Chondrocyte (in vitro differentiated cells): ENCODE measurements at places on chromosomes 16 and 17. TPM values are rescaled to one million over a fixed set of nuclear protein-coding genes. Genes with fewer than 3 reads are reported as not detected.

DNA sequence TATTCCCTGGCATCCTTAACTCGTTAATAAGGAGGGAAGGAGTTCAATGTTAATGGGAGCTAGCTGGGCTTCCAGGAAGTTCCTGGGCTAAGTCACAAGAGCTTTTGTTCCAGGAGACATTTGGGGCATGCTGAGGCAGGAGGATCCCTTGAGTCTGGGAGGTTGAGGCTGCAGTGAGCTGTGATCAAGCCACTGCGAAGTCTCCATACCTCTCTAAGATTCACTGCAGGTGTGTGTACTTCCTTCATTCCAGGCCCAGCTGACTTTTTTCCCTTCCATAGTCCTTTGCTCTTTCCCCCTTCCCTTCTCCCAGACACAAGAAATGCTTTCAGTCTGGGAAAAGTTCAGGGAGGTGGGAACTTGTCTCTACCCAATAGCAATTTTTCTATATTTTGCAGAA is 489.8 kb downstream of the NPIPA7 start:
- H3K4me3 ChIP-seq: no peak overlapping the region
- peaks cover 15% of the 10 kb centered on the region for H3K27me3 ChIP-seq
- H3K4me1 ChIP-seq: peaks cover 16% of the 10 kb centered on the region
- no peaks in the 10 kb centered on the region for H3K36me3 ChIP-seq
- no peak overlapping the region for H3K27ac ChIP-seq

DNA sequence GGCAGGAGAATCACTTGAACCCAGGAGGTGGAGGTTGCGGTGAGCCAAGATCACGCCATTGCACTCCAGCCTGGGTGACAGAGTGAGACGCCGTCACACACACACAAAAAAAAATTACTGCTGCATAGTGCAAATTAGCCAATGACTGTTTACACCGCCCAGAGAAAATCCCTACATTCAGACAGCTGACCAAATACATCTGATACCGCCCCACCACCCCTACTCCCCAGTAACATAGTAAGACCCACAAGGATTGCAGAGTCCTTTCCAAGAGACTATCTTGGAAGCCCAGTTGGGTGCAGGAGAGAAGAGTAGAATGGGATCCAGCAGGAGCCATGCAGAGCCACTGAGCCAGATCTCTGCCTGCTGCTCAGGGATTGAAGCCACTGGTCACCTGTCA is 63.5 kb downstream of the SLC39A11 start:
- H3K27ac ChIP-seq: no peak overlapping the region
- no peak overlapping the region for H3K4me3 ChIP-seq
- peaks cover 24% of the 10 kb centered on the region for H3K4me1 ChIP-seq
- H3K27me3 ChIP-seq: no peaks in the 10 kb centered on the region

GRCh38 chr17:2865228-2865627 is 69.0 kb downstream of the RAP1GAP2 start:
- no peak overlapping the region for H3K27ac ChIP-seq
- no peaks in the 10 kb centered on the region for H3K36me3 ChIP-seq
- H3K27me3 ChIP-seq: peaks cover 1% of the 10 kb centered on the region
- DNase-seq: no peak
- peaks cover 11% of the 10 kb centered on the region for H3K4me1 ChIP-seq

DNA sequence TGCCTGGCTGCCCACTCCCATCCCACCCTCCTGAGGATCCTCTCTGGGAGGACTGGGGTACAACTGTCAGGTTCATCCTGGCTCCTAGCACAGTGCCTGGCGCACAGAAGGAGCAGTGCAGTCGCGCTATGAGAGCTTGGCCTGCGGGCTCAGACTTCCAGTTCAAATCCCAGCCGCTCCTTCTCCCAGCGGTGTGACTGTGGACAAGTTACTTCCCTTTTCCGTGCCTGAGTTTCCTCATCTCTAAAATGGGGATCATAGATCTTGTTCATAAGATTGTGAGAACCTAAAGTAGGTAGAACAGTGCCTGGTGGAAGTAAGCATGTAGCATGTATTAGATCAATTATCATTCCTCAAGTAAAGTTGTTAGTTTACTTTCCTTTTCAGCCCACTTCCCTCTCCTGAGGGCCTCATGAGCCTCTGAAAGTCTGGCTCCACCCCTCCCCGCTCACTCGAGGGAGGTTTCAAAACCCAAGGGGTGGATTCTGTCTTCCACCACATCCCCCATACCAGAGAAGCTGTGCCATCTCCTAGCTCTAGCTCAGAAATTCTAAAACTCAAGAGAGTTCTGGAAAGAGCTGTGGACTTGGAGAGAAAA is 19.9 kb upstream of the COL1A1 start:
- H3K27me3 ChIP-seq: no peaks in the 10 kb centered on the region
- H3K4me3 ChIP-seq: peak overlapping the region; percentile 51
- H3K27ac ChIP-seq: peak overlapping the region; percentile 99
- no peaks in the 10 kb centered on the region for H3K36me3 ChIP-seq
- H3K4me1 ChIP-seq: peaks cover 73% of the 10 kb centered on the region

- H3K27ac ChIP-seq: no peak overlapping the region
- no peak for DNase-seq
- peaks cover 15% of the 10 kb centered on the region for H3K36me3 ChIP-seq
Observed at GRCh38 chr16:2170587-2171435, 15.2 kb downstream of the TRAF7 start.

- H3K27ac ChIP-seq: no peak overlapping the region
- H3K36me3 ChIP-seq: peaks cover 4% of the 10 kb centered on the region
- no peak for DNase-seq
- no peak overlapping the region for H3K4me3 ChIP-seq
- no peaks in the 10 kb centered on the region for H3K27me3 ChIP-seq
- peaks cover 49% of the 10 kb centered on the region for H3K4me1 ChIP-seq
Observed at GRCh38 chr17:65027305-65027704, 29.2 kb downstream of the GNA13 start.

- no peak for DNase-seq
- H3K27ac ChIP-seq: no peak overlapping the region
- H3K27me3 ChIP-seq: peaks cover 2% of the 10 kb centered on the region
- H3K36me3 ChIP-seq: no peaks in the 10 kb centered on the region
- H3K4me1 ChIP-seq: peaks cover 21% of the 10 kb centered on the region
Observed at GRCh38 chr17:49545007-49545660, 30.5 kb upstream of the NXPH3 start.

DNA sequence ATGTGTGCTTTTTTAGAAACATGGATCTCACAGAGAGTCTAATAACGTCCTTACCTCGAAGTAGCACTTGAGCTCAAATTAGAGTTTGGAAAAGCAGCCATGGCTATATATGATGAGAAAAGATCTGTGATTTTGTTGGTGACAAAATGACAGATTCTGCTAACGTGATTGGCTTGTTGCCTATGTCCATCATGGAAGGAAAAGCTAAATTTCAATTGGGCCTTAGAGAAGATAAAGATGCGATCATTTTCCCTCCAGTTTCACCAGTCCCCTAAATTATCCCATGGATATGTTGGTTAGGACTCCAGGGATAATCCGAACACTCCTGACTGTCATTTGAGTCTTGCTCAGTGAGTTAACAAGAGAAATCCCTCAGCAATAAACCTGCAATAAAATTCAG is 175.8 kb downstream of the C16orf95 start:
- H3K4me1 ChIP-seq: peaks cover 43% of the 10 kb centered on the region
- H3K27ac ChIP-seq: no peak overlapping the region
- no peak for DNase-seq
- no peak overlapping the region for H3K4me3 ChIP-seq
- peaks cover 6% of the 10 kb centered on the region for H3K36me3 ChIP-seq

Gene BIRC5
- total RNA-seq: 10.2 to 11.6 TPM (median 10.9 TPM) in 3 replicates

Gene ALOX12
- not detected in 3 replicates for total RNA-seq

Gene KRT34
- total RNA-seq: not detected in 3 replicates
